Transverse colon (tissue), 4 donors: ENCODE measurements at places on chromosomes 5 and 9. TPM values are rescaled to one million over a fixed set of nuclear protein-coding genes. Genes with fewer than 3 reads are reported as not detected.

GRCh38 chr9:110738982-110739381 lies 70.4 kb downstream of the MUSK start:
- no peaks in the 10 kb centered on the region for H3K27me3 ChIP-seq
- no peaks in the 10 kb centered on the region for H3K36me3 ChIP-seq
- DNase-seq = no peak
- H3K4me3 ChIP-seq = no peak overlapping the region
- no peaks in the 10 kb centered on the region for H3K4me1 ChIP-seq
- no peak overlapping the region for H3K27ac ChIP-seq

- H3K27ac ChIP-seq = no peak overlapping the region
- no peaks in the 10 kb centered on the region for H3K27me3 ChIP-seq
- no peaks in the 10 kb centered on the region for H3K4me1 ChIP-seq
- no peak overlapping the region for H3K4me3 ChIP-seq
- H3K36me3 ChIP-seq = no peaks in the 10 kb centered on the region
Measured at GRCh38 chr9:106321394-106322180, 541.4 kb upstream of the ZNF462 start.

- H3K4me1 ChIP-seq = peaks cover 9% of the 10 kb centered on the region
- H3K27me3 ChIP-seq = no peaks in the 10 kb centered on the region
- no peaks in the 10 kb centered on the region for H3K36me3 ChIP-seq
- H3K27ac ChIP-seq = peak overlapping the region; percentile 92
- peak overlapping the region; percentile 38 for H3K4me3 ChIP-seq
Measured at GRCh38 chr5:123035918-123036390, 571 bp downstream of the PPIC start.

- no peaks in the 10 kb centered on the region for H3K4me1 ChIP-seq
- no peak overlapping the region for H3K4me3 ChIP-seq
- no peaks in the 10 kb centered on the region for H3K36me3 ChIP-seq
- DNase-seq = no peak
- H3K27ac ChIP-seq = no peak overlapping the region
Measured at GRCh38 chr5:113689647-113690046, 176.2 kb downstream of the YTHDC2 start.

- H3K27ac ChIP-seq = no peak overlapping the region
- H3K36me3 ChIP-seq = no peaks in the 10 kb centered on the region
- H3K4me1 ChIP-seq = peaks cover 4% of the 10 kb centered on the region
- no peaks in the 10 kb centered on the region for H3K27me3 ChIP-seq
- no peak overlapping the region for H3K4me3 ChIP-seq
Measured at GRCh38 chr9:81585191-81585763, 104.1 kb downstream of the TLE1 start.

DNA sequence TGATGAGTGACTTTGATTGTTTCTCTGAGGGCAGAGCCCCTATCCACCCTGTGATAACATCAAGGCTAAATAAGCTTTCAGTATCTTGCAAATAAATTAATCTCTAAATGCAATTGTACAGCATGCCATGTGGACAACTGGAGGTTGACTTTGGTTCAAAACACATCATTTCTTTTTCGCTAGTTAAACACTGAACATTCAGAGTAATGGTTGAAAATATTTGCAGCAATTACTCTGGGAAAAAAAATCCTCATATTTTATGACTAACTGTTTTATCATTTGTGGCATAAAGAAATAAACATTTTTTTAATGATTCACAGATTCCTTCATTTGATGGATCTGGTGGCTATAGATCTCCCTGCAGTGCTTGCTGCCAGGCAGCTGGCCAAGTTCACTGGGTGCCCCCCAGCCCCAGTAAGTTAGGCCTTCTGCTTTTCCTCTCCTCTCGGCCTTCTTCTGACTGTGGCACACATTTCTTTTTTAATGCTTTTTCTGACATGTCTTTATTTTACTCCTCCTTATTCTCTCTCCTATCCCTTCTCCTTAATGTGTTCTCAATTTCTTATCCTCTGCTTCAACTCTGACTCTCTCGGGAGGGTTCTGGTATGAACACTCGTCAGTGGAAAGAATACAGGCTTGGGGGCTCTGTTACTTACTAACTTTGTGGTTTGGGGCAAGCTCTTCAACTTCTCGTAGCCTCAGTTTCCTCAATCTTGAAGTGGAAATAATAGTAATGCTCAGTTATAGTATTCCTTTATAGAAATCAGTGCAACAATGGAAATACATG lies 69.6 kb downstream of the ADAMTSL1 start:
- H3K4me1 ChIP-seq = peaks cover 5% of the 10 kb centered on the region
- H3K4me3 ChIP-seq = no peak overlapping the region
- peak overlapping the region; percentile 20 for H3K27ac ChIP-seq
- H3K36me3 ChIP-seq = no peaks in the 10 kb centered on the region
- no peak for DNase-seq

DNA sequence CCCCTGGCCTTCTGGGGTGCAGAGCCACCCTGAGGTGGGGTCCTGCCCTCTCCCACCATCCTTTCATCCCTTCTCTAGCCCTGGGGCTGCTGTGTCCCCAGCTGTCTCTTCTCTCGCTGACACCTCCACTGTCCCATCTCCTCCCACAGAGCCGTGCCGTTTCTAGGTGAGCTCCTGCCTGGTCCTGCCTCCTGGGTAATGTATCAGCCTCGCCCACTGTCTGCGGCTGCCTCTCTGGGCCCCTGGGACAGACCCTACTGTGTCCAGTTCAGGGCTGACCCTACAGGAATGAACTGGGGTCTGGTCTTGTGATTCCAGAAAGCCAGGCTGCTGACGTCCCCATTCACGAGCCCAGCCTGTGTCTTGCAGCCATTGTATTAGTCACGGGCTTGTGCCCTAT lies 4.1 kb downstream of the PAEP start:
- no peak for DNase-seq
- no peak overlapping the region for H3K4me3 ChIP-seq
- H3K27ac ChIP-seq = no peak overlapping the region
- H3K27me3 ChIP-seq = peaks cover 15% of the 10 kb centered on the region
- no peaks in the 10 kb centered on the region for H3K4me1 ChIP-seq

The SPINK13 gene
- not detected for total RNA-seq

The P4HA2 gene
- 25.5 TPM for total RNA-seq

The ANKDD1B gene
- total RNA-seq = 20.6 TPM

The TUSC1 gene
- 13.5 TPM for total RNA-seq

The SARDH gene
- total RNA-seq = not detected

The EIF4E1B gene
- total RNA-seq = not detected

The GPR151 gene
- not detected for total RNA-seq

The CDC20B gene
- total RNA-seq = not detected

The FYB1 gene
- 9.4 TPM for total RNA-seq
